Fibroblast of skin of right biceps (primary cell): ENCODE measurements at places on chromosomes 7 and 10.
A peak's percentile ranks its signal among the peaks of the same experiment; 100 is the strongest.

- no peak for DNase-seq
Observed at GRCh38 chr7:6143997-6144396, 112.8 kb downstream of the ANKRD61 start.

DNA sequence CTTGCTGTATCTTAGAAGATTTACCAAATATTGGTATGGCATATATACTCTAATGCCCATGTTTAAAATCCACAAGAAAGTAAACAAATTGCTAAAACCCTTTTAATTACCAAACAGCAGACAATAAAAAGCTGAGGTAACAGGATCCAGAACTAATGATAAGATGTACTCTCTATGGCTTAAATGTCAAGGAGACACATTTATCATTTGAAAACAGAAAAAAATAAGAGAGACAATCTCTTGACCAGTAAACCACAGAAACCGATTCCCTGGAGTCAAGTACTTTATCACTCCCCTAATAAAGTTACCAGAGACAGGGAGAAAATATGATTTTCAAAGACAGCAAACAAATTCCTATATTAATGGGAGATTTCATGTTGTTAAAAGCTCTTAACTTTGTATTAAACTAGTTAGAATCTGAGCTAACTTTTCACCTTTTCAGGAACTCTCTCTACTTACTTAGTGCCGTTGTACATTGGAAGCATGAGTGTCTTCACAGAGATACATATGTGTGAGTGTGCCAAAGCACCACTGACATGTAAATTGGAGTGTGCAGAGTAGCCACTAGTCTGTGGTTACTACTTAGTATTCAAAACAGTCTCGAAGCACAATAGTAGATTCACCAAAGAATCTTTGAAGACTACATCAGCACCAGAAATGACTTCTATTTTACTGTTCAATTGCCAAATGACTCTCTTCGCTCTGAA, 44.2 kb downstream of the TSPAN12 start:
- DNase-seq, result no peak

DNA sequence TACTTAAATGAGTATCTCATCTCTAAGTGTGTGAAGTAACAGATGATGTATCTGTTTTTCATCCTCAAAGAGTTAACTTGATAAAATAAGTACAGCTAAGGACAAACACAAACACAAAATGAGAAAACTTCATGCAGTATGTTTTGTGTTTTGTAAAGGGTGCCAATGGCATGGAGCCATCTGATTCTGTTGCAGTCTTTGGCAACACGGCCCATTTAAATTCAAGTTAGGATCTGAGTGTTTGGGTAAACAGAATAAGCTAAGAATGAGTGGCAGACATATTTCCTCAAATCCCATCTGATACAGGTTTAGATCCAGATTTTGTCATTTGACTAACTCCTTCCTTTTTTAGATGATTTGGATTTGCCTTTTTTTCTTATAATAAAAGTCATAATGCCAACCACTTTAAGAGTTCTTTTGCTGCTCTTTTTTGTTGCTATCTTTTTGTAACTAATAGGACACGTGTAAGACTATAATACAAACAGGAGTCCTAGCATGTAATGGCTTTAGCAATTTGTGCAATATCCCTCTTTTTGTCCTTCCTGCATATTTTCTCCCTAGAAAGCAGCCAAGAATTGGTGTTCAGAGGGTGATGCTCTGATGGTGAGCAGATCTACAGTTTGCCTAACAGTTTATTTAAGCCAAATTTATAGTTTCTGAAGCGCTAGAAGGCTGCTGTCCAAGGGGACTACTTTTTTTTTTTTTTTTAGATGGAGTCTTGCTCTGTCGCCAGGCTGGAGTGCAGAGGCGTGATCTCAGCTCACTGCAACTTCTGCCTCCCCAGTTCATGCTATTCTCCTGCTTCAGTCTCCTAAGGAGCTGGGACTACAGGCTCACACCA, 18.9 kb upstream of the ACTA2 start:
- DNase-seq, result no peak

- no peak for DNase-seq
Observed at GRCh38 chr10:129767751-129768150, 196.3 kb downstream of the EBF3 start.

GRCh38 chr10:58780476-58780875, 267.8 kb downstream of the BICC1 start:
- peak; percentile 71 for DNase-seq
